ENCODE measurements at places on chromosomes 13 and 19. TPM values are rescaled to one million over a fixed set of nuclear protein-coding genes. Genes with fewer than 3 reads are reported as not detected.

DNA sequence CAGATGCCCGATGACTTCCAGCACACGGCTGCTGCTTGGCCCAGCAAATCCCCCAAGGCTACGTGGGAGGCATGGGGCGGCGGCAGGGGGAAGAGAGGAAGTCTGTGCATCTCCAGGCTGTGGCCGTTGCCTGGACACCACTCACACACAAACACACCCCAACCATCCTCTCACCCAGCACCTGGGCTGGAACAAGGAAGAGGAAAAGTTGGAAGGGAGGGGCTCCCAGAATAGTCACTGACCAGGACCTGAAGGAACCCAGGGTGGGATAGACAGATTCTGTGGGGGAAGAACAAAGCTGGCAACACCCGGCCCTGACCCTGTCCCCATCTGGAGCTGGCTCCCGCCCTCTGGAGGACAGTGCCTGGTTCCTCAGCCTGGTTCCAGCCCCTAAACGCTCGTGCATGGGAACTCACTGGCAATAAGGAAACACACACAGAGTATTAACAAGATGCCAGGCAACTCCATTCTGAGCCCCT lies 11.2 kb downstream of the PPP6R1 start:
- H3K4me1 ChIP-seq: peaks cover 34% of the 10 kb centered on the region
- H3K27ac ChIP-seq: peak overlapping the region; percentile 9
- H3K4me3 ChIP-seq: peak overlapping the region; percentile 47
- no peak for DNase-seq
- H3K36me3 ChIP-seq: peaks cover 19% of the 10 kb centered on the region

GRCh38 chr19:29658221-29658991 lies 6.9 kb upstream of the PLEKHF1 start:
- no peak overlapping the region for H3K27ac ChIP-seq
- no peaks in the 10 kb centered on the region for H3K4me1 ChIP-seq
- DNase-seq: no peak
- H3K36me3 ChIP-seq: no peaks in the 10 kb centered on the region
- H3K4me3 ChIP-seq: no peak overlapping the region
- peaks cover 14% of the 10 kb centered on the region for H3K27me3 ChIP-seq

- no peaks in the 10 kb centered on the region for H3K27me3 ChIP-seq
- H3K27ac ChIP-seq: no peak overlapping the region
- H3K4me3 ChIP-seq: no peak overlapping the region
- no peak for DNase-seq
- H3K36me3 ChIP-seq: no peaks in the 10 kb centered on the region
- H3K4me1 ChIP-seq: no peaks in the 10 kb centered on the region
Observed at GRCh38 chr13:83423381-83423780, 458.9 kb downstream of the SLITRK1 start.

- H3K27me3 ChIP-seq: no peaks in the 10 kb centered on the region
- H3K36me3 ChIP-seq: no peaks in the 10 kb centered on the region
- no peak overlapping the region for H3K27ac ChIP-seq
- H3K4me3 ChIP-seq: no peak overlapping the region
Observed at GRCh38 chr13:73358606-73359095, 299.8 kb downstream of the KLF5 start.

DNA sequence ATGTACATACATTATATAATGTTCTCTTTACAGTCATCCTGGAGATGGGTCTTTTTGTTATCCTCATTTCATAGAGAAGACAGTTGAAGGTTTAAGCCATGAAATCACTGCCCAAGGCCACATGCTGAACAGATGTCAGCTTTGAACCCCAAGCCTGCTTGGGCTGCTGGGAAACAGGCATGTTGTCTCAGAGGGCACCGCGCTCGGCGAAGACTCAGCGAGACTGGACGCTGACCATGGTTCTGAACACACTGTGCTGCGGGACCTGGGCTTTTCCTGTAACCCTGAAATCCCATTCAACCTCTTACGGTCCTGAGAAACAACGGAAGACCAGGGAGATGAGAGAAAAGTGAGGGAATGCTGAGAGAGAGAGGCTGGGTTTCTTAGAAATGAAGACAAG lies 27.3 kb downstream of the LRFN3 start:
- no peak overlapping the region for H3K27ac ChIP-seq
- H3K4me3 ChIP-seq: no peak overlapping the region
- DNase-seq: no peak
- peaks cover 2% of the 10 kb centered on the region for H3K4me1 ChIP-seq
- peaks cover 44% of the 10 kb centered on the region for H3K27me3 ChIP-seq

DNA sequence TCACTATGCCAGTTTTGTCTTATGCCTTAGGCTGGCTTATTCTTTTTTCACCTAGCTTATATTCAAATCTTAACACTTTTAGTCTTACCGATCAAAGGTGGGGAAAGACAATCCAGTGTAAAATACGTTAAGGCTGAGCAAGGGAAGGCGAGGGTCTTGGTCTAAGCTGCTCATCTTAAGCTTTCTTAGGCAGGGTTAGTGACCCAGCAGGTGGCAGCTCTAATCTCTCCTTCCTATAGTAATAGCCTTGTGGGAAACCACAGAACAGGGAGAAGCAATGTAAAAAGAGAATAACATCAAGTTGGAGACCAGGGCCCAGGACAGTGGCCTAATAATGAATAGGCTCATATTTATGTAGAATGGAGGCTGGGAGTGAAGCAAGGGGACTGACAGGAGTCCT lies 45.9 kb downstream of the COG3 start:
- H3K4me3 ChIP-seq: no peak overlapping the region
- H3K4me1 ChIP-seq: peaks cover 10% of the 10 kb centered on the region
- H3K27me3 ChIP-seq: no peaks in the 10 kb centered on the region
- H3K36me3 ChIP-seq: peaks cover 8% of the 10 kb centered on the region

- H3K27me3 ChIP-seq: no peaks in the 10 kb centered on the region
- H3K27ac ChIP-seq: peak overlapping the region; percentile 99
- H3K4me3 ChIP-seq: peak overlapping the region; percentile 94
Observed at GRCh38 chr19:55252760-55253663, 5.8 kb downstream of the PPP6R1 start.

DNA sequence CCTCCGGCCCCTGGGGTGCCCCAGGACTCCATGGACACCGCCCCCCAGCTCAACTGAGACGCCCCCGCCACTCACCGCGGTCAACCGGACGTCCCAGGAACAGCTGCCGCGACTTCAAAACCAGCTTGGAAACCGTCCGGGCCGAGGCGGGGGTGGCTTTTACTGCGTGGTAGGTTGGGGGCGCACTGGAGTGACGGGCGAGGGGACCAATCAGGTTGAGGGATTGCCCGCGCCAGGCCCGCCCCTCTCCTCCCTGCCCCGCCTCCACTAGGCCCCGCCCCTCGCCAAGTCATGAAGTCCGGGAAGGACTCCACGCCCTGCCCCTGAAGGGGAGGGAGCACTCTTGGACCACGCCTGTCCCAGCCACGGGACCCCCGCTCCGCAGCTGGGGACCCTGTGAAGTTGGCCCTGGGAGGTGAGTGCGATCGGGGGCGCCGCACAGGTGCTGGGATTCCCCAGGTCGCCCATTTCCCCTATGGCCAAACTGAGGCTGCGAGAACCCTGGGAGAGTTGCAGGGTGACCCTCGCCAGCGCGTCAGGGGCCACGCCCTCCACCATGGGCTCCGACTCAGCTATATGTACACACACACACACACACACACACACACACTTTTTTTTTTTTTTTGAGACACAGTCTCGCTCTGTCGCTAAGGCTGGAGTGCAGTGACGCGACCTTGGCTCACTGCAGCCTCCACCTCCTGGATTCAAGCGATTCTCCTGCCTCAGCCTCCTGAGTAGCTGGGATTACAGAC lies at the start of gene PLIN3:
Gene PLIN3 (minus strand): TSS at position 134 of the 752 bp plus-strand sequence. CDS start 6,273 bp downstream, outside the sequence.
- H3K27ac ChIP-seq: peak within 1 kb of the TSS; percentile 90
- H3K4me1 ChIP-seq: peaks cover 46% of the 10 kb centered on the region
- H3K36me3 ChIP-seq: no peaks in the 10 kb centered on the region
- DNase-seq: peak; percentile 81
- H3K27me3 ChIP-seq: no peaks in the 10 kb centered on the region

DNA sequence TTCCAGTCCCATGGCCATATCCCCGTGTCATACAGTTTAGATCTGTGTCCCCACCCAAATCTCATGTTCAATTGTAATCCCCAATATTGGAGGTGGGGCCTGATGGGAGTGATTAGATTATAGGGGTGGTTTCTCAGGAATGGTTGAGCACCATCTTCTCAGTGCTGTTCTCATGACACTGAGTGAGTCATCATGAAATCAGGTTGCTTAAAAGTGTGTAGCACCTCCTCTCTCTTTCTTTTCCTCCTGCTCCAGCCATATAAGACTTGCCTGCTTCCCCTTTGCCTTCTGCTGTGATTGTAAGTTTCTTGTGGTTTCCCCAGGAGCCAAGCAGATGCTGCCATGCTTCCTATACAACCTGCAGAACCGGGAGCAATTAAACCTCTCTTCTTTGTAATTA lies 197.8 kb downstream of the NALCN start:
- no peaks in the 10 kb centered on the region for H3K27me3 ChIP-seq
- peak overlapping the region; percentile 44 for H3K27ac ChIP-seq
- no peaks in the 10 kb centered on the region for H3K36me3 ChIP-seq
- DNase-seq: no peak

DNA sequence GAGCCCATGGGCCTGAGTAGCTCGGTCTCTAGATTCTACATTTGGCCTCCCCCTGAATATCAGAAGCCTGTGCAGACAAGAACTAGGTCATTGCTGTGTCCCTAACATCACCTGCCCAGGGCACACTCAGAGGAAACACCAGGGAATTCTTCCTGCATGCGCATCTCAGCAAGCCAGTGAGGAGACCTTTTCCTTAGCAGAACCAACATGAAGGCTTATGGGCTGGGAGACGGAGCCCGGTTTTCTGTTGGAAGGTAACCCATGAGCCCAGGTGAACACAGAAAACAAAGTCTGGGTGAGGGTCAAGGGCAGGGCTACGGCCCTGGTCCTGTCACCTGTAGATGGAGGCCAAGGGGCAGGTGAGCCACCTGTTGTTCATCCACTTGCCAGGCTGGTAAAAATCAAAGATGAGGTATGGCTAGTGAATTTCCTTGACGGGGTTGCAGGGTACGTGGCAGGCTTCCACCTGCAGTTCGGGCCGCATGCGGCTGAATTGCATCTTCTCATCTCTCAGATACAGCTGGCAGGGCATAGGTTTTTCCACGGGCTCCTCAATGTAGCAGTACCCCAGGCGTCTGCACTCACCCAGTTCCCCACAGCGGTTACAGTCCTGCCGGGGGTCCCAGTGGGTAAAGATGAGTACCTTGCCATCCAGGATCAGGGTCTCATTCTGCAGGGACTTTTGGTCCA lies 3.6 kb upstream of the FAM187B start:
- H3K27me3 ChIP-seq: no peaks in the 10 kb centered on the region
- H3K36me3 ChIP-seq: no peaks in the 10 kb centered on the region
- no peak overlapping the region for H3K4me3 ChIP-seq
- DNase-seq: no peak
- H3K27ac ChIP-seq: no peak overlapping the region
- H3K4me1 ChIP-seq: peaks cover 9% of the 10 kb centered on the region

DNA sequence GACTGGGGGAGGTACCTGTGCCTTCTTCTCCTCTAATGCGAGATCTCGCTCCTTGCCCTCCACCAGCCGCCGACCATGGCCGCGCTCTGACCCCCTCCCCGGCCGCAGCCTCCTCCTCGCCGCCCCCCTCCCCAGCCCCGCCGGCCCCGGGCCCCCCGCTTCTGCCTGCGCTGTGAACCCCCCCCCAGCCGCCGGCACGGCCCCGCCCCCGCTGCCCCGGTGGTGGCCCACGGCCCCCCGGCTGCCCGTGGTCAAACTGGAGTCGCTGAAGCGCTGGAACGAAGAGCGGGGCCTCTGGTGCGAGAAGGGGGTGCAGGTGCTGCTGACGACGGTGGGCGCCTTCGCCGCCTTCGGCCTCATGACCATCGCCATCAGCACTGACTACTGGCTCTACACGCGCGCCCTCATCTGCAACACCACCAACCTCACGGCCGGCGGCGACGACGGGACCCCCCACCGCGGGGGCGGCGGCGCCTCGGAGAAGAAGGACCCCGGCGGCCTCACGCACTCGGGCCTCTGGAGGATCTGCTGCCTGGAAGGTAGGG lies at the start of gene CACNG8:
Gene CACNG8 (plus strand): TSS at position 51 of the 545 bp plus-strand sequence.
- H3K4me1 ChIP-seq: peaks cover 23% of the 10 kb centered on the region
- peak within 1 kb of the TSS; percentile 22 for H3K4me3 ChIP-seq
- H3K27me3 ChIP-seq: peaks cover 63% of the 10 kb centered on the region
- H3K36me3 ChIP-seq: peaks cover 53% of the 10 kb centered on the region
- H3K27ac ChIP-seq: peak within 1 kb of the TSS; percentile 84

DNA sequence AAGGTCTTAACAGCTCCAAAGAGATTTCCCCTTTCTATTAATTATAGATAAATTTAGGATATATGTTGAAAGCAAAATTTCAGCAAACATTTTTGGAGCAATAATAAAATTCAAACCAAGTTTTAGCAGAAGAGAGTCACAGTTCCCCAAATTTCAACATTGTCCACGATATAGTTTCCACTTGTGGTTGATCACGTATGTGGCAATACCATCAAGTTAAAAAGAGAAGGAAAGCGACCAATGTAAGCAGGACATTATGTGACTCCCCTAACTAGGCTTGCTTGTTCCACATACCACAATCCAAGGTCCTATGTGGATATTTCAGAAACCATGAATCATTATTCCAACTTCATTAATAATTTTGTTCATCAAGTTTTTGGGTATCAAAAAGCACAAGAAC lies 52.8 kb downstream of the ELF1 start:
- H3K27me3 ChIP-seq: no peaks in the 10 kb centered on the region
- no peaks in the 10 kb centered on the region for H3K36me3 ChIP-seq
- no peak overlapping the region for H3K27ac ChIP-seq
- H3K4me3 ChIP-seq: peak overlapping the region; percentile 83
- no peak for DNase-seq

- H3K4me1 ChIP-seq: peaks cover 72% of the 10 kb centered on the region
- peaks cover 15% of the 10 kb centered on the region for H3K36me3 ChIP-seq
- H3K27ac ChIP-seq: no peak overlapping the region
- no peak for DNase-seq
- H3K4me3 ChIP-seq: peak overlapping the region; percentile 66
Observed at GRCh38 chr19:54206831-54207177, 6.1 kb downstream of the RPS9 start.

GRCh38 chr19:41297628-41298347 lies 12.2 kb upstream of the CCDC97 start:
- peaks cover 65% of the 10 kb centered on the region for H3K4me1 ChIP-seq
- H3K36me3 ChIP-seq: peaks cover 19% of the 10 kb centered on the region
- H3K4me3 ChIP-seq: peak overlapping the region; percentile 58
- H3K27me3 ChIP-seq: no peaks in the 10 kb centered on the region

MBD3L2 gene
- polyA plus RNA-seq: not detected

SDHAF1 gene
- 30.0 TPM for polyA plus RNA-seq

FBN3 gene
- polyA plus RNA-seq: not detected

LGI4 gene
- polyA plus RNA-seq: not detected

AMH gene
- not detected for polyA plus RNA-seq

NLRP5 gene
- not detected for polyA plus RNA-seq

KLC3 gene
- polyA plus RNA-seq: not detected

Data from naive B cell (primary cell).